ENCODE measurements at places on chromosomes 11 and 22. TPM values are rescaled to one million over a fixed set of nuclear protein-coding genes. Genes with fewer than 3 reads are reported as not detected.

The OR51G1 gene
- not detected for total RNA-seq

DNA sequence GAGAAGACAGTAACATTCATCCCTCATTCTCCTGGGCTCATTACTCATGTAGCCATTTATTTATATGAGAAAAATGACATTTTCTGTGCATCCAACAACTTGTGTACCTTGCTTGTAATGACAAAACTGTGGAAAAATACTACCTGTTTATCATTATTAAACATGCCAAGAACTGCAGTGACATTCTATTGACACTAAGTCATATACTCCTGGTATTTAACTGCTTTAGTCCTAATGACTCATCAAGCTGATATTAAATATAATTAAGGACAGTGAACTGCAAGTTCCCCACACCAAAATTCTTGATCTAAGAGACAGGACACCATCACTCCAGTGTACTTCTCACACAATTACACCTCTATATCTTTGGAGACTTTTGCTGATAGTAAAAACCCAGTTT is 1328.7 kb upstream of the RAG2 start:
- no peak for DNase-seq

GRCh38 chr11:127226949-127227348 is 226.4 kb upstream of the KIRREL3 start:
- DNase-seq: no peak

The FJX1 gene
- 64.6 TPM for total RNA-seq

The KRTAP5-7 gene
- total RNA-seq: not detected

GRCh38 chr11:34298871-34299270 is 58.9 kb downstream of the ABTB2 start:
- no peak for DNase-seq

- no peak for DNase-seq
Observed at GRCh38 chr11:63573881-63574855, 11.0 kb upstream of the PLAAT2 start.

DNA sequence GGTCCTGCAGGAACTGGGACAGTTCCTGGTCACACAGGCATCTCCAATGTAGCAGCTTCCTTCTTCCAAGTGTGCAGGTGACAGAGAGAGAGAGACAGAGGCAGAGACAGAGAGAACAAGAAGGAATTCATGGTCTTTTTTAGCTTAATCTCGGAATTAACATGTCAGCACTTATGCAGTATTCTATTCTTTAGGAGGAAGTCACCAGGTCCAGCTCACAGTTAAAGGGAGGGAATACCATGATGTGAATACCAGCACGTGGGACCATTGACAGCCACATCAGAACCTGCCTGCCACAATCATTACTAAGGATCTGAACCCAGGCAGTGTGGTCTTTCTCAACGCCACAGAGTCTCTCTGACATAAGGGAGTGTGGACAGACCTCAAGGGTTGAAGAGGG is 341.6 kb downstream of the MN1 start:
- DNase-seq: no peak

- DNase-seq: no peak
Observed at GRCh38 chr11:99424313-99425084, 403.8 kb downstream of the CNTN5 start.

The SMTNL1 gene
- total RNA-seq: not detected

The OR56B1 gene
- total RNA-seq: not detected

GRCh38 chr22:44965171-44965570 is 44.6 kb downstream of the PHF21B start:
- DNase-seq: no peak

DNA sequence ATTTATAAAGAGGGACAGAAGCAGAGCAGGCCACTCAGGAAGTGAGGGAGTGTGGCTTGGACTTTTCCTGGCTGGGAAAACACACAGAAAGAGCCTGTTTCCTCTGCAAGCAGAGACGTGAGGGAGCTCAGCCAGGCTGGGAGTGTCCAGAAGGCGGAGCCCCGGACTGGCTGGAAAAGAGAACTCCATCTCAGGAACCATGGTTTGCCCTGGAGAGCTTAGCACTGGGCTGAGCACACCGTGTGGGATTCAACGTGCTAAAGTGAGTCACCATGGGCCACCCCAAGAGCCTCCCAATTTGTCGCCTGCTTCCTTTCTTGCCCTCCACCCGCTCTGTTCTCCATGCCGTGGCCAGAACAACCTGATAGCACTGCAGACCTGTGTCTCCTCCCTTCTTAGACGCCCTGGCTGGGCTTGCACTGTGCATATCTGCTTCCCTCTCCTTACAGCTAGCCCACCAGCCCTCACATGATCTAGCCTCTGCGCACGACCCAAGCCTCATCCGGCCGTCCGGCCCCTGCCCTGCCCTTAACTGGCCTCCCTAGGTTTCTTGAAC is 51.8 kb downstream of the GALNT18 start:
- DNase-seq: no peak

Measured in glomerular endothelial cell (primary cell).